ENCODE measurements at places on chromosomes 1 and 21.

GRCh38 chr1:96682056-96682455 lies 39.5 kb upstream of the PTBP2 start:
- no peak for DNase-seq

- DNase-seq = no peak
These were observed 101.7 kb downstream of the TRABD2B start for GRCh38 chr1:47895279-47896125.

GRCh38 chr1:100107696-100108095 lies 25.0 kb downstream of the SASS6 start:
- no peak for DNase-seq

GRCh38 chr1:230641346-230641745 lies 935 bp upstream of the COG2 start:
- DNase-seq = no peak

Measured in stimulated activated CD8-positive, alpha-beta memory T cell treated with anti-CD3 and anti-CD28 coated beads, Interleukin-12 subunit alpha, Interleukin-12 subunit beta, amount 100 ng/mL, for 4 hours (primary cell).